ENCODE measurements at places on chromosomes 3 and 15.

DNA sequence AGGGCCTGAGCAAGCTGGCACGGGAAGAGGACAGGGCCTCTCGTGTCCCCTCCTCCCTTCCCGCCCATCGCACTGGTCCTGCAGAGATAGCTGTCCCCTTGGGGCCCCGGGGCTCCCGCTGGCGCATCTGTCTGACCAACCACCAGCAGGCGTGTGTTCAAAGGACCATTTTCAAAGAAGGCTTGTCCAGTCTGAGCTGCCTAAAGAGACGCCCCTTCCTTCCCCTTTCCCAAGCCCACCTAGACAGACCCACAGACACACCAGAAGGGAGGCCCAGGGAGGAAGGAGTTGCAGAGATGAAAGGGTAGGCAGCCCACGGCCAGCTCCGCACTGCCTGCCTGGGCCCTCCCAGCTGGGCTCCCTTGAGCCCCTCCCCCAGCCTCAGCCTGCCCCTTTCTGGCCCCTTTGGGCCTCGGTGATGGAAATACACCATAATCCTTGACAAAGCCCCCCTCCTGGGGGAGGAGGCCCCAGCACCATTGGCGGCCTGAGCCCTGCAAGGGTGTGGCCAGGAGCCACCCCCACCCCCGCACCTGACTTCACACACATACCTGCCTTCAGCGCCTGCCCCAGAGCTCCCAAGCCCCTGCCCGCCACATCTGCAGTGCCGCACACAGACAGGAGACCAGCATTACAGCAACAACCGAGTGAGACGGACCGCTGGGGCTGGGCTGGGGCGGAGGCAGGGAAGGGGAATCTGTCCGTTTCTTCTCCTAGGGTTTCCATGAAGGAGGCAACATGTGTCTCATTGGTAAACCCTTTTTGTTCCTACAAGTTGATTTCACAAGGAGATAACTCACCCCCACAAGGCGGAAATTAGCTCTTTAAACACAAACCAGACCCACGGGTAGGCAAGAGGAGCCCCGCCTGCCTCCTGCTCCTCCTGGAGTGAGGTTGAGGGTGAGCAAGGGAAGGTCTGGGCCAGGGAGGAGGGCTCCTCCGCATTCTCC lies at the start of gene STRA6:
STRA6 (minus strand) TSS at position 336 of the 950 bp plus-strand sequence. CDS start 520 bp downstream, outside the sequence.
- DNase-seq: no peak

DNA sequence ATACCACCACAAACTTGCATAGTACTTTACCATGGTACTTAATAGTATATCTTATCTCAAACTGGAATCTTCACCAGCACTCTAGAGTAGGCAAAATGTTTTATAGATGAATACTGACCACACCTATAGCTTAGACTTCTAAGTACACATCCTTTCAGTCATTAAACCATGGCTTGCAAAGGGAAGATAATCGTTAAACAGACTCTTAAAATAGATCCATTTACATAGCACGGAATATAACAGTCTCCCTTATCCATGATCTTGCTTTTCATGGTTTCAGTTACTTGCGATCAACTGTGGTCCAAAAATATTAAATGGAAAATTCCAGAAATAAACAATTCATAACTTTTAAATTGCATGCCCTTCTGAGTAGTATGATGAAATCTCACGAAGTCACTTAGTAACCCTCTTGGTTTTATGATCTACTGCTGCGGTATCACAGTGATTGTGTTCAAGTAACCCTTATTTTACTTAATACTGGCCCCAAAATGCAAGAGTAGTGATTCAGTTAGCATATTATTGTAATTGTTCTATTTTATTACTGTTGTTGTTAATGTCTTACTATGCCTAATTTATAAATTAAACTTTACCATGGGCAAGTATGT lies 111.4 kb downstream of the HERC1 start:
- no peak for DNase-seq

GRCh38 chr3:142866841-142867631 lies 21.8 kb downstream of the PCOLCE2 start:
- DNase-seq: no peak

GRCh38 chr3:9194509-9195184 lies 54.8 kb downstream of the SRGAP3 start:
- DNase-seq: no peak

DNA sequence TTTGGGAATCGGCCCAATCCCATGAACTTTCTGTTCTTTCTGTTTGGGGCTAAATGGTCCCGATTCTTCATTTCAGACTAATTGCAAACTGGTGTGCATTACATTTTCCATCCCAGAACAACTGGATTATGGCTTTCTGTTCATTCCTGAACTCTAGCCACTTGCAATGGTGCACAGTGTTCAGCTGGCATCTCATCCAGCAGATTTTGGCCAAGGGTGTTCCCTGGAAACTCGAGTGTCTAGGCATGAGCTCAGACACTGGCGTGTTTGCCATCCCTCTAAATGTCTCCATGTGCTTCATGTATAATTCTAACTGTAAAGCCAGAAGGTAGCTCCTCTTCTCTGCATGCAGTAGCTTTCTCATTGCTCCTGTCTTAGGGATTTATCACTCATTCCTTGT lies 97.1 kb upstream of the MYZAP start:
- no peak for DNase-seq

- DNase-seq: peak; percentile 45
Observed at GRCh38 chr15:65055201-65055870, 10.1 kb downstream of the SLC51B start.

GRCh38 chr3:106617276-106617675 lies 748.5 kb upstream of the CBLB start:
- DNase-seq: peak; percentile 41

- DNase-seq: no peak
Observed at GRCh38 chr15:58137686-58138085, 495 bp upstream of the AQP9 start.

DNA sequence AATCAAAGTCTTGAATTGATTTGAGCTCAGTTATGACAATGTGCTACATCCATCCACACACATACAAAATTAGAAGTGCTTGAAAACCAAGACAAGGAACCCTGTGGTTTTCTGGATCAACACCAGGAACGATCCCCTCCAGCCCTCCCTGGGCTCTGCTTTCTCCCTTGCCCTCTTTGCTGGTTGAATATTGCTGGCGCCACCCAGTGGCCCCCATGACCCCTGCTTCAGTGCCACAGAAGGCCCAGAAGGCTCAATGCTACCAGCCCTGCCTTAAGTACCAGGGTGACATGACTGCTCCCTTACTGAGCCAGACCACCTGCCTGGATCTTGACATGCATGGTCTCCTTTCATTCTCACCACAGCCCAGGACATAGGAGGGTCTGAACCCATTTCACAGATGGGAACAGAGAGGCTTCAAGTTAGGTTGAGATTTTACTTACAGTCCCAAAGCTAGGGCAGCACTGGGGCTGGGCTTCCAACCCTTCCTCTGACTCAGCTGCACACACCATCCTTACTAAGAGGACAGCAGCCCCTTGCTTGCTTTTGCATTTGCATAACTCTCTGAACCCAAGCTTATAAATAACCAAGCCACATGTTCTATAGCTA lies 15.0 kb downstream of the IL12A start:
- DNase-seq: peak; percentile 31

DNA sequence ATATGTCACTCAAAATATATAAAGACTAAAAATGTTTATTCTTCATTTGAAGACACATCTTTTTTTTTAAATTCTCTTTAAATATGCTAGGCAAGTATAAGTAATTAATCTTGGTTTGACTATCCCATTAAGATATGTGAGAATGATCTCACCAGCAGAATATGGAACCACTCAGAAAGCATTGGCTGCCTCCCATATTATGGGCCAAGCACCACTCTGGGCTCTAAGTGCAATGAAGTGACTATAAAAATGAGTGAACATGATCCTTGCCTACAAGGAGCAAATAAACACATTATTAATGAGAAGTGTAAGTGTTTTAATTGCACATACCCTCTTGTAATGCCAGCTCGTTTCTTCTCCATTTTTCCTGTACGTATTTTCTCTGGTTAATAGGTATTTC lies 328.5 kb downstream of the NAALADL2 start:
- peak; percentile 38 for DNase-seq

DNA sequence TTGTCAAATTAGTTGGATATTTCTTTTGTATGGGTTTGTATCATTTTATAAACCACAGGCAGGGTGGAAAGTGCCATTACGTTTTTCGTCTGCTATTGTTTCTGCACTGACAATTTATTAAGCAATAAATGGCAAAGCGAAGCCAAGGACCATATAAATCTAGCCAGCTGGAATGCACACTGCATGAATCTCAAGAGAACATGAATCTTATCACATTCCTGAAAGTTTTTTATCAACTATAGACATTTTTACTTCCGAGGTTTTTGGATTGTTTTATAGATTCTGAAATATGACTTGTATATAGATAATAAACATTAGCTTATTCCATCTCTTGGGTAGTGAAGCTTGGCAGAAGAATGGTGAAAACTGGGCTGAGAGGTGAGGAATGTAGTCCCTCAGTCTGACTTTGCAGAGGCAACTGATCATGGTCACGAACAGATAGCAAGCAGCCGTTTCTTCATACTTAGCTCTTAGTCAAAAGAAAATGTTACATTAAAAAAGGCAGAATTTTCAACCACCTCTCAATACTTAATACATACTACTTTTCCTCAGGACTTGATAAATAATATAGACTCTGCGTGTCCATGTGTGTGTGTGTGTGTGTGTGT lies 102.7 kb downstream of the OSBPL10 start:
- peak; percentile 57 for DNase-seq

DNA sequence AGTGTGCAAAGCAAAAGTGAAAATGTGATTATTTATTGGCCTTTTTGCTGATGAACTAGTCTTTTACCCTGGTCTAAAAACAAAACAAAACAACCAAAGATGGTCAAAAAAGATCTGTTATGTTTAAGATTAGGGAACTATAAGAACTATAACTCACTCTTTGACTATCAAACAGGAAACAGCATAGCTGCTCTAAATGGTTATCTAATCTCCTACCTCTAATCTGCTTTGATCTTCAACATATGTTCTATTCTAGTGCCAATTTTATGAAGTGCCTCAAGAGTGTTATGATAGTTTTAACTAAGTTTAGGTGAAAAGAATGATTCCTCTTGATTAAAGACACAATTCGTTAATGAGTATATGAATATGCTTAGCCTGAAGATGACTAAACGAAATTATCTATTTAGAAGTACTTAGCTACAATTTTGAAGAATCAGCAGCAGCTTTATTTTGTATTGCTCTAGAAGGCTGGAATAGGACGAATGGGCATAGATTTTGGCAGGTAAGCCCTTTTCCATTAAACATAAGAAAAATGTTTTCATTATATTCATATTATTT lies 46.0 kb downstream of the SETD2 start:
- no peak for DNase-seq

GRCh38 chr3:127083778-127084397 lies 101.0 kb downstream of the PLXNA1 start:
- no peak for DNase-seq

- DNase-seq: peak; percentile 20
Observed at GRCh38 chr3:41317718-41318117, 118.4 kb downstream of the CTNNB1 start.

DNA sequence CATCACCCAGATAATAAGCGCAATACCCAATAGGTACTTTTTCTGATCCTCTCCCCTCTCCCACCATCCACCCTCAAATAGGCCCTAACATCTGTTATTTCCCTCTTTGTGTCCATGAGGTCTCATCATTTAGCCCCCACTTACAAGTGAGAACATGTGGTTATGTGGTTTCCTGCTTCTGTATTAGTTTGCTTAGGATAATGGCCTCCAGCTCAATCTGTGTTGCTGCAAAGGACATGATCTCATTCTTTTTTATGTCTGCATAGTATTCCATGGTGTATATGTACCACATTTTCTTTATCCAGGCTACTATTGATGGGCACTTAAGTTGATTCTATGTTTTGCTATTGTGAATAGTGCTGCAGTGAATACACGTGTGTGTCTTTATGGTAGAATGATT lies 165.4 kb downstream of the MBNL1 start:
- DNase-seq: no peak

- no peak for DNase-seq
Observed at GRCh38 chr3:38376098-38376816, 29.7 kb downstream of the XYLB start.

GRCh38 chr3:57484563-57484962 lies 59.6 kb downstream of the DNAH12 start:
- DNase-seq: no peak

- DNase-seq: peak; percentile 35
Observed at GRCh38 chr3:49295489-49296058, 18.5 kb upstream of the C3orf62 start.

GRCh38 chr3:67006460-67006859 lies 8.4 kb downstream of the KBTBD8 start:
- DNase-seq: peak; percentile 96

DNA sequence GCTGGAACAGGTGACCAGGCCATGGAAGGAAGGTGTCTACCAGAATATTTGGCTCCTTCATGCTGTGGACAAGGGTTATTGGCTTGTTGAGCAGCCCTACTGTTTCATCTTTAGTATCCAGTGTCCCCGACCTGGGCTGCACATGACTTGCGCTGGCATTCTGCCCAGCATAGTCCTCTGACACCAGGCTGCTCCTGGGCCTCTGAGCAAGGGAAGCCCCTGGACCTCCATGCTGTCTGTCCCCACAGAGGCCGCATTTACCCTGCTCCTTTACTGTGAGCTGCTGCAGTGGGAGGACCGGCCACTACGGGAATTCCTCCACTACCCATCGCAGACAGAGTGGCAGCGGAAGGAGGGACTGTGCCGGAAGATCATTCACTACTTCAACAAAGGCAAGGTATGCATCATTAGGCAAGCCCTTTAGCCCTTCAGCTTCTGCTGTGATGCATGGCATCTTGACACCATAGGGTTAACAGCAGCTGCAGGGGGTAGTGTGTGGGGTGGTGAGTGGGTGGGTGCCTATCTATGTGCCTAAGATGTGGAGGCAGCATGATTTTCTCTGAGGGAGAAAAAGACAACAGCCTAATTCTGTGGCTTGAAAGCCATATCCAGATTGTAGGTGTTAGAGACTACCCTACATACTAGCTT lies 44.0 kb upstream of the MANF start:
- peak; percentile 13 for DNase-seq

- no peak for DNase-seq
Observed at GRCh38 chr3:190989218-190989617, 126.7 kb upstream of the GMNC start.

DNA sequence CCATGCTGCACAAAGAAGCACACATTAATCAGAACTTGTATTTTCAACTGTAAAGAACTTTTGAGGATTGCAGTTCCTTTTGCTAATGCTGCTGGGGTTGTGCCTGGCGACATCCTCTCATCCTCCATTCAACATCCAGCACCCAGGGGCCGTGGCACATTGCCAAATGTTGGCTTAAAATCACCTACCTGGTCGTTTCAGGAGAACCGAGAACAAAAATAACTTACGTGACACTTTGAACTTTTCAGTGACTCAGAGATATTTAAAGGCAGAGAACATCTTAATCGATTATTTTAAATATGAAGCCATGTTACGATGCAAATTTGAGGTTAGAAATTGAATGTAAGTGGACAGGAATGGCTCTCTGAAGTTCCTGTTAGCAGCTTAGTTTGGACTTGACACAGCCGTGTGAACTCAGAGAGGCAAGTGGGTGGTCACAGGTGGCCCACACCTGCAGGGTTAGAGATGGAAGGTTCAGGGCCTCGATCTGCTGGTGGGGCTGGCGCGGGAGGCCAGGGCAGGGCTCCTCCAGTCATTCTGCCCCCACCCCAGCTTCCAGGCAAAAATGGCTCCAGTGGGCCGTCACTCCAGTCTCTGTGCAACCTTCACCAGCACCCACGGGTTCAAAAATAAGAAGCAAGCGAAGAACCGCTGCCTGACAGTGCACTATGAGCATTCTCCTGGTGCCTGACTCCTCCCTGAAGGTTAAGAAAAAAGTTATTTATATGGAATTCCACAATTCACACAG lies 12.2 kb downstream of the LRRK1 start:
- DNase-seq: no peak

GRCh38 chr3:129045675-129046036 lies 14.9 kb upstream of the GP9 start:
- DNase-seq: no peak

- peak; percentile 69 for DNase-seq
Observed at GRCh38 chr15:71743861-71744382, 66.4 kb upstream of the NR2E3 start.

Measured in IMR-90 (cell line).